ENCODE measurements at places on chromosomes 7 and 10.

GRCh38 chr10:61744469-61744868 lies 81.7 kb downstream of the CABCOCO1 start:
- no peak for DNase-seq

DNA sequence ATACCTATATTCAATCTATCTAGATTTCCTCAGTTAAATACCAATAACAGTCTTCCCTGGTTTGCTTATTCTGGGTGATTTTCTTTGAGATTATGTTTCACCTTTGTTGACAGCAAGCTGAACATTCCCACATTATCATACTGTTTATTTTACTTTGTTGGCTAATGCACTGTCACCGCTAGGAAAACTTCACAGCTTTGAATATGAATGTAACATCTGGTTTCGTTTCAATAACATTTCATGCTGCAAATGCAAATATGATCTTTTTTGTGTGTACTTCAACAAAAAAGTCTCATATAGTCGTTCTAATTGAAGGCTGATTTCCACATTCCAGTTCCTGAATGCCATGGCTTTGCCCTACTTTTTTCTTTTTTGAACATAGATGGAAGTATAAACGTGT lies 946.3 kb upstream of the GHITM start:
- no peak for DNase-seq

- no peak for DNase-seq
Observed at GRCh38 chr7:102819151-102819550, 70.4 kb downstream of the FAM185A start.

DNA sequence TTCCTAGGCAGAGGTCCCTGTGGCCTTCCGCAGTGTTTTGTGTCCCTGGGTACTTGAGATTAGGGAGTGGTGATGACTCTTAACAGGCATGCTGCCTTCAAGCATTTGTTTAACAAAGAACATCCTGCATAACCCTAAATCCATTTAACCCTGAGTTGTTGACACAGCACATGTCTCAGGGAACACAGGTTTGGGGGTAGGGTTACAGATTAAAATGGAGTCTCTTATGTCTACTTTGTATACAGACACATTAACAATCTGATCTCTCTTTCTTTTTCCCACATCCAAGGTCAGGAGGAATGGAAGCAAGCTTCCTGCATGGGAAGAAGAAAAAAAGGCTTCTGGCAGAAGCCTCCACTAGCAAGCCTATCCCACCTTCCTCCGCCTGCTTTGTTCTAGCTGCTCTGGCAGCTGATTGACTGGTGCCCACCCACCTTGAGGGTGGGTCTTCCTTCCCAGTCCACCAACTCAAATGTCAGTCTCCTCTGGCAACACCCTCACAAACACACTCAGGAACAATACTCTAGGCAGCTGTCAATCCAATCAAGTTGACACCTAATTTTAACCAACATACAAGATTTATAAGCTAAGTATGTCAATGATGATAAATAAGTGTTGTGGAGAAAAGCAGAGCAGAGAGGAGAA lies 176.5 kb upstream of the CCZ1B start:
- no peak for DNase-seq

GRCh38 chr7:15686295-15686956 lies at the start of gene MEOX2:
MEOX2 (minus strand) TSS chr7:15686683; CDS start chr7:15686402, 281 bp downstream.
- peak; percentile 67 for DNase-seq

- peak; percentile 66 for DNase-seq
Observed at GRCh38 chr7:159026271-159027055, 118.2 kb downstream of the VIPR2 start.

- peak; percentile 18 for DNase-seq
Observed at GRCh38 chr7:155850766-155851678, 38.8 kb upstream of the SHH start.

DNA sequence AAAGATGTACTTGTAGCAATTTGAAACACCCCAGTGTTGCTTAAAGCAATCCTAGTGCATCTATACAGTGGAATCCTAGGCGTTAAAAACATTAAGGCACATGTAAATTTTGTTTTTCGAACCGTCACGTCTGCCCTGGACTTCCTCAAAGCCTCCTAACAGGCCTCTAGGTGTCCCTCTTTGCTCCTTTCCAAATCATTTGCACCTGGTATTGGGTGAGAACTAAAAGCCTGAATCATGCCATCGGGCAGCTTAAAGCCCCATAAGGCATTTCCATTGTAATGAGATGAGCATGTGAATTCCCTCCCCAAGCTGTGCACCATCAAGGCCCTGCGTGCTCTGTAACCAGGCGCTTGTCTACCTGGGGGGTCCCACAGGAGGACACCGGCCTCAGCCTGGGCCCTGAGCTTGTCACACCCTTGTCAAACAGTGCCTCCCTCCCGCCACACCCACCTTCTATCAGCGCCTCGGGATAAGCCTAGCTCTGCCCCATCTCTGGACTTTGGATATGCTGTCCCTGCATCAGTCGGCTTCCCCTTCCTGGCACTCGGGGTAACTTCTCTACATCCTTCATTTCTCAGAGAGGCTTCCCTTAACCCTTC lies 89.2 kb downstream of the WDR11 start:
- DNase-seq, result no peak

- no peak for DNase-seq
Observed at GRCh38 chr10:26655746-26656145, 41.8 kb upstream of the PDSS1 start.

GRCh38 chr10:22712956-22713852 lies 1.2 kb downstream of the PIP4K2A start:
- DNase-seq, result peak; percentile 60

DNA sequence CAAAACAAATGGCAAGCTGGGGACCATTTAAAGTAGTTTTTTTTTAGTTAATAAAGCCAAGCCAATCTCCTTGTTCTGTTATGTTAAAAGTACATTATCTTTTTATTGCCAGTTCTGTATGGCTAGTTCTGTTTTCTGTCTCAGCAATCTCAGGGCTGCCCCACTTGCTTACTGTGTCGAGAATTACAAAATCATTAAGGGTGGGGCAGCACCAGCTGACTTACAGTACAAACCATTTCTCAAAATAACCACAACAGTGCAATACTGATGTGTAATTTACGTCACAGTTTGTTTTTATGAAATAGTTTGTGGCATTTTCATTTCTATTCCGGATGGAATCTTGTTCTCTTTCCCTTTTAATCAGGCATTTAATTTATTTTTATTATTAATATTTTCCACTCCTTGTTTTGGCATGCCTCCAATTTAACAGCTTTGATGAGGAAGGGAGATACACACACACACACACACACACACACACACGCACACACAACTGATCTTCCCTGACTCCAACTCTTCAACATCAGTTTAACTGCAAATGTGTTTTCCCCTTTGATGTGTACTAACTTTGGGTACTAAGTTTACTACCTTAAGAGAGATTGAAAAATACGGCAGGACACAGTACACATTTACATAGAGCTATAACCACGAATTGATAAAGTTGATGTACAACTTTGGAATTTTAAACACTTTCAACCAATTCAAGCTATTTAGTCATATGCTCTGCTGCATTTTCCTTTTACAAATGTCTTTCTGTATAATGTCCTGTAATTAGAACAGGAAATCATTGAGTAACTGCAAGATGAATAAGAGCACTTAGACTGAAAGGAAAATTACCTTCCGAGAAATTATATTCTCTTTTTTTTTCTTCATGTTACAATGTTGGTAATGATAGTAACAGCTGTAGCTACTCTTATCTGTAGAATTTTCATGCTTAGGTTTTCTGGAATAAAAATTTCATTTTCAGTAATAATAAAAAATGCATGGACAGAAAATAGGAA lies 91.5 kb downstream of the ARID5B start:
- DNase-seq, result no peak

- no peak for DNase-seq
Observed at GRCh38 chr7:36613031-36613614, 111.2 kb downstream of the AOAH start.

DNA sequence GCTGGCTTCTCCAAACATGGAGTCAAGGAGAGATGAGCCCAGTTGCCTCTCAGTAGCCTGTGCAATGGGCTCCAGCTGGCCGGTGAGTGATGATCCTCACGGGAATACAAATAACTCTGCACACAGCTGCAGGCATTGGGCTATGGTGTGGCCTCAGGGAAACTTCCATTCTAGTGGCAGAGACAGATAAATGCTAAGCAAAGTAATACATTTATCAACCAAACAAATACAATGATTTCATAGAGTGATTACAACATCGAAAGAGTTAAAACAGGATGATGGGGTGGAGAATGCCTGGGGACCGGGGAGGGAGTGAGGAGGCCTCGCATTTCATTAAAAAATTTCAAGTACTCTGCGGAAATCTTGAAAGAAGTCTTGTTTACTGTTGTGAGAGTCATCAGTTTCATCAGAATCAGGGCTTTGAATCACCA lies 15.0 kb upstream of the AKR1B1 start:
- no peak for DNase-seq

DNA sequence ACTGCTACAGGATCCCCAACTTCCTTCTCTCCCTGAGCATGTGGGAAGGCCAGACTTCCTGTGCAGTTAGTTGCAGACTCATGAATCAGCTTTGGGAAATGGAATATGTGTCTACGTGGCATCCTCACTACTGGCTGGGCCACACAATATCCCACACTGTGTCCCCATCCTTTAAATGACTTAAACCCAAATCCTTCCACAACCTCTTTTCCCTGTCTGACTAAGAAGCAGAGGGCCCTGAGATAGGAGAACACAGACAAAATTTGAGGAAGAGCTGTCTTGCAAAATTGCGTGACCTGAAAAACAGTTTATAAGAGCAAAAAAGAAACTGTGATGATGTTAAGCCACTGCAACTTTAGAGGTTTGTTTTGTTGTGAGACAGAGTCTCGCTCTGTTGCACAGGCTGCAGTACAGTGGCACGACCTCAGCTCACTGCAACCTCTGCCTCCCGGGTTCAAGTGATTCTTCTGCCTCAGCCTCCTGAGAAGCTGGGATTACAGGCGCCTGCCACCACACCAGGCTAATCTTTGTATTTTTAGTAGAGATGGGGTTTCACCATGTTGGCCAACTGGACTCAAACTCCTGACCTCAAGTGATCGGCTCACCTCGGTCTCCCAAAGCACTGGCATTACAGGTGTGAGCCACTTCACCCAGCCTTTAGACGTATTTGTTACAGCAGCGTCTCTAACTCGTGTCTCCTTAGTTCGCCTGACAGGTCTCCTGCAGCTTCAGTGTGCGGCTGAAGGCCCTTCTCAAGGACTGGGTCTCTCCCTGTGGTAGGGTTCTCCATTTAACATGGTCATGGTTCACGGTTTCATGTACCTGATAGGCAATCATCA lies 46.9 kb upstream of the SFMBT2 start:
- no peak for DNase-seq

GRCh38 chr7:127838816-127839415 lies 186.9 kb downstream of the SND1 start:
- no peak for DNase-seq

GRCh38 chr10:125611756-125612155 lies 71.2 kb downstream of the TEX36 start:
- DNase-seq, result no peak

DNA sequence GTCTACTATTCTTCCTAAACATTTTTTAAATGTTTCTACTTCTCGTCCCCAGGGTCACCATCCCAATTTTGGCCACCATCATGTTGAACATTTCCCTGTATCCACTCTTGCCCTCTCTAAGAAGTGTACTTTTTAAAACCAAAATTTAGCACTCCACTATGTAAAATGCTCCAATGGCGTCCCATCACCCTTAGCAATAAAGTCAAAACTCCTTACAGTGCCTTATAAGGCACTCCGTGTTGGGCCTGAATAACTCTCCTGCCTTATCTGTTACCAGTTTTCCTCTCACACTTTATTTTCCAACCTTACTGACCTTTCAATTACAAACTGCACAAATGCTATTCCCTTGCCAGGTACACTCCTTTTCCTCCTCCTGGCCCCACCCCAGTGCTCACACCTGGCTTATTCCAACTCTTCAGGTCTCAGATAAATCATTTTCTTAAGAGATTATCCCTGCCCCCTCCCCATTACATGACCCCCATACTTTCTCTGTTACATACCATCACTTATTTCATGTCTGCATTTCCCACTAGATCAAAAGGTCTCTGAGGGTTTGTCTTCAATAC lies 1.3 kb downstream of the TMEM168 start:
- no peak for DNase-seq

DNA sequence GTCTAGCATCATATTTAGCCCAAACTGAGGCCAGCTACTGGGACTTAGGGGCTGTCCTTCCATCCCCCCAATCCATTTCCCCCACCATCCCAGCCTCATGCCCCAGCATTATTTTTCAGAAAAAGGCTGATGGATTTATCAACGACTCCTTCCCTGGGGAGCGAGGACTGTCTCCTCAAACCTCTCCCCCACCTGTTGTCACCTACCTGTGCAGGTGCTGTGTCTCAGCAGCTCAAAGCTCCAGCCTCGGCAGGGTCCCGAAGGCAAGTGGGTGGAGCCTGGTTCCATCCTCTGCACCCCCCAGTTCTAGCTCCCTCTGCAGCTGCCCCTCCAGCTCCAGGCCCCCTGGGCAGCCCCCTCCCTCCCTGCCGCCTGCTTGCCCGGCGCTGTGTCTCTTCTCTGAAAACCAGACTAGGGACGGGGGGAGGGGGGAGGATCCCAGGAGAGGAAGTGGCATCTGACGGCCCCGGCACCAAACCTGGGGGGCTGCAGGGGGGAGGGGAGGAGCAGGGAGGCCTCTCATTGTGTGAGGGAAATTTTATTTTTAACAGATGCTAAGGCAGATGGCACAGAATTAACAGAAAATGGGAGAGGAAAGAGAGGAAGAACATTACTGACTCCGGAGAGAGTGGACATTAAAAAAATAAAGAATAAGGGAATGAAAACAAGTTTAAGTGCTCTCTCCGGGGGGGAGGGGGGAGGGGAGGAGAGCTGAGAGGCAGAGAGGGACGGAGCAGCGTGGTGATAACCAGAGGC lies 61.7 kb upstream of the PAX2 start:
- no peak for DNase-seq

DNA sequence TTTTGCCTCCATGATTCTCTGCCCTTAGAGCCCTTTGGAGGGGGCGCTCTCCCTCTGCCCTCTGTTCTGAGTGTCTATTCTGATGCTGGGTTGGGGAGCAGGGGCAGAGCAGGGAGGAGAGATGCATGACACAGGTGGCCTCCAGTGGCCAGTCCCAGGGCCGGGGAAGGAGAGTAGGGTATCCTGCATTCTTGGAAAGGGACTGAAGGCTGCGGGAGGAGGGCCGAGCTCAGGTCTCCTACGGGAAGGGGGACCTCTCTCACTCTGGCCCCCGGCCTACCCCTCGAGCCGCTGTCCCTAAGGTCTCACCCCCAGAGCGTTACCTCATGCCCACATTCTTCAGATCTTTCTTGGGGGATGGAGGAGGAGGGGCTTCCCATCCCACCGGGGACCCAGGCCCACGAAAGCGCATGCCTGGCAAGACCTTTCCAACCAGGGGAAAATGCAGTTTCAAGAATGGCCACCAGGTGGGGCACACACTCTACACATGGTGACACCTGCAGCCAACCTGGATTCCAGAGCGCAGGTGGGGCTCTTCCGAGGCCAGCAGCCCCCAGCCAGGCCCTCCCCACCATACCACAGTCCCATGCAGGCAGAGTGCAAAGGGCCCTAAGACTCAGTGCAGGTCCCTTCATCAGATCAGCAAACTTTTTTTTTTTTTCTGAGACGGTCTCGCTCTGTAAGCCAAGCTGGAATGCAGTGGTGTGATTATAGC lies 86.4 kb downstream of the MYL10 start:
- DNase-seq, result peak; percentile 87

- no peak for DNase-seq
Observed at GRCh38 chr10:112790030-112790429, 160.0 kb upstream of the TCF7L2 start.

GRCh38 chr10:62559481-62560200 lies 185.5 kb downstream of the ZNF365 start:
- no peak for DNase-seq
